ENCODE measurements at places on chromosomes 3 and 15.

- no peak for DNase-seq
Observed at GRCh38 chr3:141876891-141877621, 613 bp downstream of the ATP1B3 start.

DNA sequence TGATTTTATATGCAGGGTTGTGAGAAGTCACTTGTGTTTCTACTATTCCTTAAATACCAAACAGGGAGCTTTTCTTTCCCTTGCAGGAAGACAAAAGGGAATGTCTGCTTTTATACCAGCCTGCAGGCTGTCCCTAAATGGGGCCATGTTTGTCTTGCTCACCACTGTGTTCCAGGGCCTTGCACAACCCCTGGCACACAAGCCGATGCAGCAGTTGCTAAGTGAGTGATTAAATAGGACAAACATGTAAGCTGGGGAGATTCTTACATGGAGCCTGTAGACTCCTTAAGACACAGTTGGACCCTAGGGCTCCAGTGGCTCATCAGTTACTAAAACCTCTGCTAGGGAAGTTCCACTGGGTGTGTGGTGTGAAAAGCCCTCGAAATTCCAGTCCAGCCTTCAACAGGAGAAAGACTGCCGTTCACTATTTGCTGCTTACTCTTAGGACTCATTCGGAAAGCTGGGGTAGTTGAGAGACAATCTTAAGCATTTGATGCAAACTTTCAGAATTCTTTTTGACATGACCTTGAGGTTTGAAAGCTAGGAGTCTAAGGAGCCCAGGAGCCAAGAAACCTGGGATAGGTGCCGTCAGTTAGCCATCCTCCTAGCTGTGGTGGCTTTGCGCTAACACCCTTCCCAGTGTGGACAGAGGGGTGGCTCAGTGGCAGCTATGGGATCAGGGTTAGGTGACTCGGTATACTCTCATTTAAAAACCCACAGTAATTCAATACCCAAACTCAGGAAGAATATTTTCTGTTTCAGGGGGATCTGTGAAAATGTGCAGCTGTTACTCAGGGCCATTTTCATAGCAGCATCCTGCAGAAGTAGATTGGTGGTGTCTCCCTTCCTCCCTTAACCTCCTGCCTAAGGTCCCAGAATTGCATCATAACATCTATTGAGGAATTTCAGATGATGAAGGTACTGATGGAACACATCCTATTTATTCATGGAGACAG lies 39.1 kb downstream of the SYNM start:
- peak; percentile 58 for DNase-seq

- DNase-seq = no peak
Observed at GRCh38 chr3:186540221-186540834, 3.9 kb downstream of the CRYGS start.

DNA sequence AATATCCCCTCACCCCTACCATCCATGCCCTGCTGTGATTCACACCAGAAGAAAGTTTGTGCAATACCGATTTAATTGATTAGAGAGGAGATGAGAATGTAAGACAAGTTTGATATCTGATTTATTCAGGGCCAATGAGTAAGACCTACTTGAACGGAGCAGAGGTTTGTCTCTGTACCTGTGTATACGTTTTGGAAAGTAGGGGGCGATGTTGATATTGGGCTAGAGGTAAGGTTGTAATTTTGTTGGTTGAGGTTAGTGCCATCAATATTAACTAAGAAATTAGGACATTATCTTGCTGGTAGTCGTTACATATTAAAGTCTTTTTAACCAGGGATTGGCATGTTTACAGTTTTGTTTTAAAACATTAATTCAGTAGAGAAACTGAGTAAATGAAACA lies 20.5 kb downstream of the EAF2 start:
- DNase-seq = no peak

GRCh38 chr3:22474706-22475445 lies 723.9 kb upstream of the ZNF385D start:
- no peak for DNase-seq

All from vagina (tissue), 2 donors.